ENCODE measurements at places on chromosomes 6 and 20.

GRCh38 chr20:39855799-39856198, 833.2 kb downstream of the MAFB start:
- DNase-seq: no peak

DNA sequence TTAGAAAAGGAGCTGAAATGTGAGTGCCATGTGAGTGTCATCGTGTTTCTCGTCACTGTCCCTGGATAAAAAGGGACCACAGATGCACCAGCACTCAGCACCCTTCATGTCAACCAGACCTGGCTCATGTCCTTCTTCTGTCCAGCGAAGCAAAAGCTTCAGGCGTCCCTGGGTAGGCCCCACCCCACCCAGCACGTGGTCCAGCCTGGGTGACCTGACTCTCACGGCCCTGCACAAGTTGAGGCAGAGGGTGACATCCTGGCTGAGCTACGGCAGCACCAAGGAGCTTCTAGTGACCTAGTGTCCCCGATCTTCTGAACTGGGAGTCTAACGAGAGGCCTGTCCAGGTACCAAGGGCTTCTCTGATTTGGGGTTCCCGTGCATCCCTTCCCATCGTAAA, 37.8 kb downstream of the PSMG4 start:
- DNase-seq: no peak

DNA sequence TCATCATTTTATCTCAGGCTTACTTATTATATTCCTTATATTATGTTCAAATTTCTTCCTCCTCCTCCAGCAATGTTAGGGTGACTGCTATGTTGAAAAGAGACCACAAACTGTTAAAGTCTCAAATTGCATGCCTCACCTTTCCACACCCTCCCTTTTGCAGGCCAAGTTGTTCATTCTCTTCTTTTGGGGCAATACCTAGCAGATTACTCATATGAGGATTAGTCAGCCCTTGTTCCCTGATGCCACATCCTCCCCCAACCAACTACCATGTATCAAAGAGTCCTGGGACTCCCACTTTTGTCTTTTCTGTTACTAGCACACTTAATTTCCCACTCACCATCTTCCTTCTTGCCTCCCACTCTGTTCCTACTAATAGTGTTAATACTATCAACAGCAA, 434.7 kb downstream of the BCKDHB start:
- peak; percentile 94 for DNase-seq

GRCh38 chr20:18001131-18001921, 32.5 kb downstream of the MGME1 start:
- DNase-seq: peak; percentile 93

DNA sequence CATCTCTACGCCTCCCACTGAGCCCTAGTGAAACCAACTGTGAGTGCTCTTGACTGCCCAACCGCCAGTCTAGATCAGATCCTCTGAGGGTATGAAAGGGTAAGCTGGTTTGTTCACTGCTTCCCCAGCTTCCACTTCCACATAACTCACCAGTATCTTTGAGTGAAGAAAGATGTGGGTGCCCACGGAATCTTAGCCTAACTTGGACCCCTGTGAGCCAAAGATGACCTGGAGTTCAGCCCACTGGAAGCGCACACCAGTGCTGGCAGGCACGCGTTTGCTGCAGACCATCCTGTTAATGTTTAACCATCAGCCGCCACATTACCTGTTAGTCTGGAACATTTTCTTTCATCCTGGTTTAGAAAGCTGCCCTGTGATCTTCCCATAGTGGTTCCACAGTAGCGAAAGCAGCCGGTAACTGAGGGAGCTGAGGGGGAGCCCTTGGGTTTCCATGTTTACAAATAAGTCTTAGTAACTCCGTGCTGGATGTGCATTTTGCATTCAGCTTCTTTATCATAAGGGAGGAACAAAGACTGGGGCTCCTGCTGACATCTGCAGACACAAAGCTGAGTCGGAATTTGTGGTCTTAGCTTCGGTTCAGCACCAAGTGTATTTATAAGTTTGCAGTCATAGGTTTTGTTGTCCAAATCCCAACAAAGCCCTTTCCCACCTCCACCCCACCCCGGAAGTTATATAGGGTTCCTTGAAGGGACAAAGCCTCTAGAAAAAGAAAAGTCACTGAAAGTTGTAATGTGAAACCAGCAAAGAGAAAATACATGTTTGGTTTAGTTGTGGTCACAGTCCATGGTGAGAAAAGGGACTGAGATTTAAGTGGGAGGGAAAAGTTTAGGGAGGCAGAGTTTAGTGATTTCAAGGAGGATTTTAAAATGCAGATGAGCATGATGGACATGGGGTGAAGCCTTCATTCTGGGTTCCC, 71.0 kb downstream of the SSR1 start:
- DNase-seq: no peak

DNA sequence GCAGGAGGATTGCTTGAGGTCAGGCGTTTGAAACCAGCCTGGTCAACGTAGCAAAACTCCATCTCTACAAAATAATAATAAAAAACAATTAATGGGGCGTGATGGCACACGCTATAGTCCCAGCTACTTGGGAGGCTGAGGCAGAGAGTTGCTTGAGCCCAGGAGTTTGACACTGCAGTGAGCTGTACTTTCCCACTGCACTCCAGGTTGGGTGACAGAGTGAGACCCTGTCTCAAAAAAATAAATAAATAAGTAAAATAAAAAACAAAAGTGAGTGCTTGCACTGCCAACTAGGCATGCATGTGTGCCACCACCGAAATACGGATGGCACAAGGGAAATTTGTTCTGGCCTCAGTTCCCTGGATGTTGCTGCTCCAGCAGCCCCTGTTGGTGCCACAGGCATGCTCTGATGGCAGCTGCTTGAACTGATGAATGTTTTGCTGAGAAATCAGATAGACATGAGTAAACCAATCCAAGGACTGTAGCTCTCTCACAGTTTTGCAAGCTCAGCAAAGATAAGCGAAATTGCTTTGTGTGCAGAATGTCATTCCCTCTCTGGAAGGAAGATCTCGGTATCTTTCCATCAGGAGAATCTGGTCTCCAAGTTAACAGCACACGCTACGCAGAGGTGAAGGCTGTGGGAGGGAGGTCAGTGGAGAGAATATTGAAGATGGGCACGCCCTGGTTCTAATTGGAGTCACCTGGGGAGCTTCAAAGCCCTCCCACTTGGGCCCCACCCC, 188.0 kb upstream of the SLC24A3 start:
- DNase-seq: no peak

- DNase-seq: peak; percentile 76
Observed at GRCh38 chr6:118869894-118870589, 23.9 kb upstream of the ASF1A start.

DNA sequence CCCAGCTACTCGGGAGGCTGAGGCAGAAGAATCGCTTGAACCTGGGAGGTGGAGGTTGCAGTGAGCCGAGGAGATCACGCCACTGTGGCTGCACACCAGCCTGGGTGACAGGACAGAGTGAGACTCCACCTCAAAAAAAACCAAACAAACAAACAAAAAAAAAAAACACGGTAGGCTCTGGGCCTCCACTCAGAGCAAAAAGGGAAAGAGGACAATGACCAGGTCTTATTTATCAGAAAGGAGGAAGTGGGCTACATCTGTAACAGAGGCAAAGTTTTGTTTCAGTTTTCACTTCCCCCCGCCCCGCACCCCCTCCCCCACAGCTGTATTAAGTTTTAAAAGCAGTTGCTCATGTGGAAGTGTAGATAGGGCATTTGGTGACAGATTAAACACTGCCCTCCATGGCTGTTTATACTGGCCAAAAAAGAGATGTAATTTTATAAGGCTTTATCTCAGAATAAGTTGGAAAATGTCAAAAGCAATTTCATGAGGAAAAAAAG, 114.6 kb downstream of the RCAN2 start:
- no peak for DNase-seq

DNA sequence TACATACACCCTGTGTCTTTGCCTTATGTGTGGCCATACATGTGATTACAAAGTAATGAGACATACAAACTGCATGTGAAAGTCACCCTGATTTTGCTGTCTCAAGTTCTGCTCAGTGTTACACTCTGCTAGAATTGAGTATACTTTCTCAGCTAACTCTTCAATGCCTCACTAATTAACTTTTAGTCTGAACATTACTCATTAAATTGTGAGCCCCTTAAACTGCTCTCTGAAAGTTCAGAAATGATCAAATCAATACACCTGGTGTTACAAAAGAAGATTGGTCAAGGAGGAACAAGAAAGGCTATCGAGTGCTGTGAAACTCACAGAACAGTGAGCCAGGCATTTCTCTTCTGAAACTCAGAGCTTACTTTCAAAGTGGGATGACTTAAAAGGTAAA, 71.3 kb downstream of the MKKS start:
- no peak for DNase-seq

DNA sequence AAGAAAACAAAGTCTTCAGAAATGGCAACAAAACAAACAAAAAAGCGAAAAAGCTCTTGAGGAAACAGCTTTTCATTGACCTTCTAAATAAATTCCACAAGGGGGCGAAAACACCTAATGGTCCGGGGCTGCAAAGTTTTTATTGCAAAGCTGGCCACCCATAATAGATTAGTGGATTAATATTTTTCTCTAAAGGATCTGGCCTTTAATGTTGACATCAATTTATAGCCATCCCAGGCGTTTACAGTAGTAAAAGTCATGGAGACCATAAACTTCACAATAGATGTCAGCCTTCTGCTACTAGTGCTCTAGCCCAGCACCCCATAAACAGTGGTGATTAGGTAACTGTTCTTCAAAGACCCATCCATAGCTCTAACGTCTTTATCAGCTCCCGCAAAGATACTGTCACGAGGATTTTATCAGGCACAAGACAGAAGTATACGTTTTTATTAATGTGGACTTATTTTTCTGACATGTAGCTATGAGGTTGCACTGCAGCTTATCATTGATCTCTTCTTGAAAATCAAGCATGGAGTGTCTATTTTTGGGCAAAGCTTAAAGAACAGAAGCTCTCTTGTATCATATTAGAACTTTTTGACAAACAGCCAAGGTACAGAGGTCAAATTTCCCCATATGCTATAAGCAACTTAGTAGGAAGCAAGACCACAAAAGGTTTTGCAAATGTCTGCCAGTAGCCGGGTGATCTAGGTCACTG, 4.7 kb downstream of the CITED2 start:
- DNase-seq: peak; percentile 84

DNA sequence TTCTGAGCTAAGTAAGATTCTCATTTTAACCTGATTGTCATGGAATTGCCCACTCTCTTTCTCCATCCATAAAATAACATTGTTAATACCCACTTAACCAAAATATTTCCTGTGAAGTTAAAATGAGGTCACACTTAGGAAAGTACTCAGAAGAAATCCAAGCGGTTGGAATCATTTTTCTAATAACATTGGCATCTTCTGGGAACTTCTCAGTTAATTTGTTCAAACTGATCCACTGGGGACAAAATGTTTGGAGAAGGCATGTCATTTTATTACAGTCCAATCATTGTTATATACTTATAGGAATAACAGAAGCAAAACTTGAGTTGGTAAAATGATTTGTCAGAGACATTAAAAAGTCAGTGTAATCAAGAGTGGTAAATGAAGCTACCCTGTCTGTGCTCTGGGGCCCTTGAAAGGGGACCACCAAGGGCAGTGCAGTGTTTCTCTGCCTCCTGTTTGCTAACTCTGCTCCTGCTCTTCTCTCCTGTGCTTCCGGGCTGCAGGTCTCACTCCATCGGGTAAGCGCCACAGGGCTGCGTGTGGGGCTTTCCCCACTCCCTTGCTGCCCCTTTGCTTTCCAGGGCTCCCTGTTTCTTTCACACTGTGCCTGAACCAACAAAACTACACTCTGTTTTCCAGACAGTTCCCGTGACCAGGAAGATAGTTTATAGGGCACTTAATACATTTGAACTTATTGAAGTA, 50.1 kb downstream of the HDDC2 start:
- DNase-seq: no peak

GRCh38 chr6:80640176-80640575, 533.7 kb downstream of the BCKDHB start:
- no peak for DNase-seq

- no peak for DNase-seq
Observed at GRCh38 chr6:130677312-130677711, 149.9 kb upstream of the SMLR1 start.

- DNase-seq: no peak
Observed at GRCh38 chr20:58836616-58837204, 14.0 kb downstream of the GNAS-AS1 start.

Data from cardiac fibroblast (primary cell).